Effector memory CD4-positive, alpha-beta T cell (primary cell): ENCODE measurements at places on chromosomes 1 and 21.

GRCh38 chr1:160086456-160086892, 5.1 kb downstream of the KCNJ9 start:
- DNase-seq = no peak

GRCh38 chr1:9041116-9041779, 15.0 kb upstream of the SLC2A7 start:
- DNase-seq = no peak

GRCh38 chr1:56655991-56656613, 11.0 kb downstream of the PRKAA2 start:
- no peak for DNase-seq

DNA sequence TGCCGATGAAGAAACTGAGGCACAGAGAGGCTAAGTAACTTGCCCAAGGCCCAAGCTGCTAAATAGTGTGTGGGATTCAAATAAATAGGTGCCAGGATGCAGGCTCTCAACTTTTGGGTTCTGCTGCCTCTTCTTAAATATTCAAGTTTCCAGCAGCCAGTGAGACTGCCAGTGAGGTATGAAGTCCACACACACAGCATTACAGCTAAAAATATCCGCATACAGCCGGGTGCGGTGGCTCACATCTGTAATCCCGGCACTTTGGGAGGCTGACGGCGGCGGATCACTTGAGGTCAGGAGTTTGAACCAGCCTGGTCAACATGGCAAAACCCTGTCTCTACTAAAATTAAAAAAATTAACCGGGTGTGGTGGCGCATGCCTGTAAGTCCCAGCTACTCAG, 78.4 kb upstream of the DIRAS3 start:
- DNase-seq = no peak

DNA sequence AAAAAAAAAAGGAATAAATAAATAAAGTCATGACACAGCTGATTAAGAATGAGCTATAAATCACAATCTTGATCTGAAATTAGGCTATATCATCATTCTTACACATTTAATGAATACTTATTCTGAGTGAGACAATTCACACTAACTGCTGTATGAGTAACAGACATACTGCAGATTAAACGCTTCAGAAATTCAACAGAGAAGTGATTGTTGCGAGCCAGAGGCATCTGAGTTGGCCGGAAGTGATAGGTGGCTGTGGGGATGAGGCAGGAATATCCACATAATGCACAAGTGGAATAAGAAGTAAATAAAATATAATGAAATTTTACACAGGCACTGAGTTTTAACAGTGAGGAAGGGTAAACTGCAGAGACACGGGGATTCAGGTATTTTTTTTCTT, 142.4 kb downstream of the APP start:
- no peak for DNase-seq

GRCh38 chr1:46607345-46608130, 3.5 kb upstream of the MKNK1 start:
- DNase-seq = no peak

- DNase-seq = no peak
Observed at GRCh38 chr1:6198646-6199297, 623 bp downstream of the RPL22 start.

GRCh38 chr1:232529747-232530146, 100.2 kb downstream of the SIPA1L2 start:
- DNase-seq = no peak

GRCh38 chr1:3656450-3657095, 4.3 kb downstream of the TP73 start:
- DNase-seq = no peak
